Neural crest cell (in vitro differentiated cells): ENCODE measurements at places on chromosomes 6 and 20.

DNA sequence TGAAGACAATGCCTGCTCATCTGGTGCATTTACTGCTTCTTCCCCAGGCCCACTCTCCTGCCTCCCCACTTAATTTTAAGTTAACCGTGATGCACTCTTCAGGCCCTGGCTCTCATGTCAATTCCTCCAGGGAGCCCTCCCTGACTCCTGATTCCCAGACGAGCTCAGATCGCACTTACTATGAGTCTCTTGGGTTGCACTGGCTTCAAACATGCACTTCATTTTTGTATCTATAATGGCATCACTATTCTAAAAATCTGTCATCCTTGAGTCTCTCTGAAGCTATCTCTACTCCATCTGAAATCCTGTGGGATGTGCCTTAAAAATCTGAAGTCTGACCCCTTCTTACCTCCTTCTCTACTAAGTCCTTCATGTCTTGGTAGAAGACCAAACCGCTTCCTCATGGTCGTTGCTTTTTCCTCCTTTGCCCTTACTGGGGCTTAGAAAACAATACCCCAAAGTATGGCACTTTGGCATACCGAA is 24.7 kb downstream of the COX4I2 start:
- H3K27me3 ChIP-seq = no peaks in the 10 kb centered on the region
- no peak for DNase-seq
- no peak overlapping the region for H3K27ac ChIP-seq
- H3K4me1 ChIP-seq = peaks cover 40% of the 10 kb centered on the region

GRCh38 chr6:51322505-51322904 is 503.8 kb downstream of the TFAP2B start:
- DNase-seq = no peak
- no peak overlapping the region for H3K4me3 ChIP-seq
- H3K27ac ChIP-seq = no peak overlapping the region
- H3K36me3 ChIP-seq = peaks cover 10% of the 10 kb centered on the region
- no peaks in the 10 kb centered on the region for H3K4me1 ChIP-seq
- H3K27me3 ChIP-seq = no peaks in the 10 kb centered on the region

- H3K4me3 ChIP-seq = no peak overlapping the region
- H3K27me3 ChIP-seq = peaks cover 3% of the 10 kb centered on the region
- H3K4me1 ChIP-seq = no peaks in the 10 kb centered on the region
- no peak overlapping the region for H3K27ac ChIP-seq
- H3K36me3 ChIP-seq = no peaks in the 10 kb centered on the region
Observed at GRCh38 chr6:158047127-158047518, 65.5 kb downstream of the SYNJ2 start.

DNA sequence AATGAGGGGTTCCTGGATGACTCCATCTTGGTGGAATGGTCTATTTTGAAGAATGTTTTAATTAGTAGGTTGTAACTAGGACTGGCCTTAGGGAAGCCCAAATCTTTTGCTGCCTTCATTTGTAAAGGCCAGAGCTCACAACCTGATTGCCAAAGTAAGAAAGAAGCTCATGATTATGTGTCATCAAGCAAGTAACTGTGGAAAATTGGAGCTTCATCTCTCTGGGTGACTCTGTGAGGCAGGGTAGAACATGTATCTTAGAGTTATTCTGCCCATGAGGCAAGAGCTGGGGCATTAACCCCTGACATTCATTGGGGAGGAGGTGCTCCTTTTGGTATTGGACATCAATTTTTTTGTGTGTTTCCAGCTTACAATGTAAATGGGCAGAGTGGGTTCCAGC is 273.9 kb upstream of the JAG1 start:
- H3K4me1 ChIP-seq = no peaks in the 10 kb centered on the region
- DNase-seq = no peak
- H3K27me3 ChIP-seq = no peaks in the 10 kb centered on the region
- no peak overlapping the region for H3K27ac ChIP-seq
- no peak overlapping the region for H3K4me3 ChIP-seq

- no peaks in the 10 kb centered on the region for H3K4me1 ChIP-seq
- no peak overlapping the region for H3K4me3 ChIP-seq
- DNase-seq = no peak
- no peak overlapping the region for H3K27ac ChIP-seq
- peaks cover 66% of the 10 kb centered on the region for H3K27me3 ChIP-seq
- H3K36me3 ChIP-seq = no peaks in the 10 kb centered on the region
Observed at GRCh38 chr20:43434565-43434964, 23.1 kb upstream of the SRSF6 start.
